DND-41 (cell line): ENCODE measurements at places on chromosomes 3 and 15.

GRCh38 chr3:180421721-180422120 is 180.2 kb upstream of the TTC14 start:
- DNase-seq = no peak

DNA sequence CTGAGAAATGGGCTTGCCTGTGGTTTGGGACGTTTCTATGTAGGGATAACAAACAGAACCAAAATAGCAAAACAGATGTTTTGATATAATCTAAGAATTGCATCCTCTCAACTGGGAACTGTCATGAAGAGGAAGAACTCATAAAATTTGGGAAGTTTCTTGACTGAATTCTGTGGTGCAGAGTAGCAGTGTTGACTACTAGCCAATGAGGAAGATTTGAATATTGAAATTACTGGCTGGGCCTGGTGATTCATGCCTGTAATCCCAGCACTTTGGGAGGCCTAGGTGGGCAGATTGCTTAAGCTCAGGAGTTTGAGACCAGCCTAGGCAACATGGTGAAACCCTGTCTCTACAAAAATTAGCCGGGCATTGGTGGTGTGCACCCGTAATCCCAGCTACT is 42.2 kb downstream of the ZNF609 start:
- no peak for DNase-seq

GRCh38 chr3:187759601-187760000 is 14.3 kb upstream of the BCL6 start:
- no peak for DNase-seq

- DNase-seq = no peak
Observed at GRCh38 chr3:157142315-157142714, 17.6 kb downstream of the CCNL1 start.

DNA sequence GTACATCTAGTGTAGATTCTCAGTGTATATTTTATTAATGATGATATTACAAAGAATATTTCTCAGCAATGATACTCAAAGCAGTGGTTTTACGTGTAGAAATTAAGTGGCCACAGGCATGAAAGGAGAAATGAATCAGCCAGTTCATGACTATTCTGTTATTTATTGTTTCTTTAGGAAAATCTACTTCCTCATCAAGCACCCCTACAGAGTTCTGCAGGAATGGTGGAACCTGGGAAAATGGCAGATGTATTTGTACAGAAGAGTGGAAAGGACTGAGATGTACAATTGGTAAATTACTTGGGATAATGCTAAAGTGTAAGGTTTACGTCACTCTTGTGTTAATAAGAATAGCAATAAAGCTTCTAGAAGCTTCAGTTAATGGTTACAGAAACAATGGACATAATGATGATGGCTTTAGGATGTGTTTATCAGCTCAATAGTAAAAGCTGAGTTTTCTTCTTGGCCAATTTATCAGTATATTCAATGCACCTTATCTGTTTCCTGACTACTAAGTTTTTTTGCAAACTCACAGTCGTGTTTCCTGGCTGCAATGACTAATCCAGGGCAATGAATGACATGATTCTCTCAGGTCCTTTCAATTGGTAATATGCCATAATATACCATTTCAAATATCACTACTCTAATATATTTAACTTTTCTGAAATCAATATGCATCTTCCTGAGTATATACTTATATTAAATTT is 20.2 kb downstream of the ADGRG7 start:
- DNase-seq = no peak

DNA sequence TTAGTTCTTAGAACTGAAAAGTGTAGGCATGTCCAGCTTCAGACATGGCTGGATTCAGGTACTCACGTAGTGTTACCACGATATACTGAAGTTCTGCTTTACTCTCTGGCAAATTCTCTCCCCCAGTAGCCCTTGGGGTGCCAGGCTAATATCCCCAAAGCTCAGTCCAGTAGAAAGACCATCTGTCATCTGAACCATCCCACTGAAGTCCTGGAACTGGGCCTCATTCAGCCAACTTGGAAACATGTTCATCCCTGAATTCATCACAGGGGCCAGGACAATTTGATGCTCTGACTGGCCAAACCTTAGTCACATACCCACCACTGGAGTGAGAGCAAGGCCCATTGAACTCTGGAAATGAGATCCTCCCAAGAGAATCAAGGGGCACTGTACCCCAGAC is 8.2 kb downstream of the EFCC1 start:
- no peak for DNase-seq

DNA sequence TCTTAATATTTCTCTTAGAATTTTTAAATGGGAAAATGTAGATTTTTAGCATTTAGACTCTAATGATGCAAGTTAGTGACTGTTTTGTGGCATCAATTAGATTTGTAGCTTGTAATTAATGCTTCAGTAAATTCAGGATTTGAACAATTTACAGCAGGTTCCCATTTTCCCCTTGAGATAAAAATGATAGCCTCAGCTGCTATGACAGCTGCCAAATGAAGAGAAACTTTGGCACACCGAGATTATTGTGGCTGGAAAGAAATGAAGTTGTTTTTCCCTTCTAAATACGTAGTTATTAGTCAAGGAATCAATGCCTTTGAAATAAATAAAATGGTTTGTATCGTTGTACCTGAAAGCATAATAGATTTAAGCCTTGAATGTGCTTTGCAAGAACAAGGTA is 206.4 kb upstream of the P2RY1 start:
- DNase-seq = no peak

GRCh38 chr3:66029443-66029842 is 9.3 kb downstream of the MAGI1 start:
- DNase-seq = no peak

DNA sequence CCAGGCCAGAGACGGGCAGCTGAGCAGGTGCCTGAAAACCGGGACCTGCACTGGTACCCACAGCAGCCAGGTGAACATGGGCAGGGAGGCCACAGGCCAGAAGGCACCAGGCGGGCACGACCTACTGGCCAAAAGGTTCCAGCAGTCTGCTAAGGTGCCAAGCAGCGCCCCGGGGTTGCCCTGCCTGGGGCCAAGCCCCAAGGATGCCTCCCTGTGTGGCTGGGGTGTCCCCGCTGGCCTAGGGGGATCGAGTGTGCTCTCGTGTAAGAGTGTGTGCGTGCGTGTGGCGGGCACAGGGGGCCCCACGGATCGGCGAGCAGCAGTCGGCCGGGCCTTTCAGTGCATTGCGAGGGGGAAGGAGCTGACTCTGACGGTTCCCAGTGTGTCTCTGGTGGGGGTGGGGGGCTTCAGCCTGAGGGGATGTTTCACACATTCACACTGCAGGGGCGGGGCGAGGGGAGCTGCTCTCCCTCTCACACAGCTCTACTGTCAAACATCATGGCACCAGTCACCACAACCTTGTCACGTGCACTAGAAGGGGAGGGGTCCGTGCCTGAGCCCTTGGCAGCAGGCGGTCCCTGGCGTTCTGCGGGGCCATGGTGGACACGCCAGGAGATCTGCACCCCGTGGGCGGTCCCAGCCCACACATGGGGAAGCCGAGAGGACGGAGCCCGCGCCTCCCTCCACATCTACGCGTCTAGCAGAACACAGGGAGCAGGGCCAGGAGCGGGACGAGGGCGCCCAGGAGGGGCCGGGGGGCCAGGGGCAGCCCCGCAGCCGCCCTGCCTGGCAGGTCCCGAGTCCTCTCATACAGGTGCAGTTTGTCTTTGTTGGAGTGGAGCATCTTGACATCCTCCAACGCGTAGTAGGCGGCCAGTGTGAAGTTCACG is 44.5 kb downstream of the RGMA start:
- no peak for DNase-seq

DNA sequence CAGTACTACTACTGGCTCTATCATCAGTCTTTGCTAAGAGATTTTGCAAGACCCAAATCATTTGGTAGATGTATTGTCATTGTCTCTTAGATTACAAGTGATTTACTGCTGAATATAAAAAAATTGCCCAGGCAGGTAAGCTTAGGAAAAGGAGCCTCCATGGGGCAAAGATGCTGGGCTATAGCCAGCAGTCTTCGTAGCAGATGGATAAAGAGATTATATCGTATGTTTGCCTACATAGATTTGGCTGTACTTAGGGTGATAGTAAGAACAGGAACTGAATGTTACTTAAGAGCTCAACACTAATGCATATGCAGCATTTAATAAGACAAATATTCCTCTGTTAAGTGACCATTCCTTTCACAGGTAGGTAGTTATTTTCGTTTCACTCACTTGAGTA is 48.9 kb downstream of the PTPRG start:
- no peak for DNase-seq

GRCh38 chr3:69384326-69384725 is 1.6 kb downstream of the FRMD4B start:
- no peak for DNase-seq

DNA sequence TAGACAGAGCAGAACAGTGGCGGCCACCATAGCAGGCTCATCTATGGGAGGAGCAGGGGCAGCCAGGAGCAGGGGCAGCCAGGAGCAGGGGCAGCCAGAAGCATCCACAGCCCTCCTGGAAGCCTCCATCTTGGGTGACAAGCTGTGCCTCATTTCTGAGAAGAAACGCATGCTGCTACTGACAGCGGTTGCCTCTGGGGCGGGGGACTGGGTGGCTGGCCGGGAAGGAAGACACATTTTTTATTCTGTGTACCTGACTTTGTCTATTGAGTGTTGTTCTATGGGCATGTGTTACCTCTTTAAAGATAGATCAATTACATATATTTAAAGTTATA is 71.5 kb upstream of the KLF13 start:
- DNase-seq = no peak

GRCh38 chr15:49423021-49423420 is at the start of gene FGF7:
FGF7 (plus strand) TSS chr15:49423242; CDS start chr15:49424298, 1,056 bp downstream.
- no peak for DNase-seq

DNA sequence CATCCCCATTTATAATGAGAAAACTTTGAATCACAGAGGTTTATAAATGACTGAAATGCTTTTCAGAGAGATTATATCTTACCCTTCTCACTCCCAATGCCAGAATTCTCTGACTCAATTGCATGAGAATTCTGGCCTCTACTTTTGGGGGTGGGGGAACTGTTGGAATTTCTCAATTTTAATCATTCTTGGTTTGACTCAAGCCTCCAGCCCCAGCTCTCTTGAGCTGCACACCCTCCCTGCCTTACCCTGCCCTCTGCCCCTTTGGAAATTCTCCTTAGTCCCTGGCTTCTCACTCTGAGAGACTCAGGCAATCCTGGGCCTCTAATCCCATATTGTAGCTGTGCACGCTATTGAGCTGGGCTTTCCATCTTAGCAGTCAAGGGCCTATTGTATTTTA is 44.2 kb downstream of the ZNF589 start:
- DNase-seq = no peak

DNA sequence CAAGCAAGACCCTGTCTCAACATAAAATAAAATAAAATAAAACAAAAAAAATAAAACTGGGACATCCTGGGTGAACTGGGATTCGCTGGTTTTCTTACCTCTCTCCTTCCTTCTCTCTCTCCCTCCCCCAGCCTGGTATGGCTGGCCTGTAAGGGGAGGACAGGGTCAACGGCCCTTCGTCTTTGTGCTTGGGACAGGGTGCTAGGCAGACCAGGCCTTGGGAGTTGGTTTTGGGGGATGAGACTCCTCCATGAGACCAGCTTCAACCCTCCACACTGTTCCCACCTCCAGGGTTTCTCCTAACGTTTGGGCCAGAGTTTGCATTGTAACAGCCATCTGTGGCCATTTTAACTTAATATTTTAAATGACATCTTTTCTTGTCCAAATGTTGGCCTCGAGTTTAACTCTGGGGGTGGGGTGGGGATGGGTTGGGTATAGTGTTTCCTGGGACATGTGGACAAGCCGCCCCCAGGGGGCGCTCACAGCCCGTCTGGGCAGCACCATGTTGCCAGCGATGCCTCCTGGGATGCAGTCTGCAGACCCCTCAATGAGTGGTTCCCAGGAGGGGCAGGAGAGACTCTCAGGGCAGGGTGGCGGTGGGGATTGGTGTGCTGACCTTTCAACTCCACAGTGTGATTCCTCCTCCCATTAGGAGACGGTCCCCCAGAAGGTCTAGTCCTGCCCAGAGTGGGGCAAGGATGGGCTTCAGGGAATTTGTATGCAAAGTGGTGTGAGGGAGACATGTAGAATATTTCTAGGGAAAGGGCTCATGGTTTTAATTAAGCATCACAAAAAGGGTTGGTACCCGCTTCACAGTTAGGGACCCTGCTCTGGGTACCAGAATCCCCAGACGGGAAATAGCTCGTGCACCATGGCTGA is 37.7 kb upstream of the LCTL start:
- DNase-seq = peak; percentile 70

DNA sequence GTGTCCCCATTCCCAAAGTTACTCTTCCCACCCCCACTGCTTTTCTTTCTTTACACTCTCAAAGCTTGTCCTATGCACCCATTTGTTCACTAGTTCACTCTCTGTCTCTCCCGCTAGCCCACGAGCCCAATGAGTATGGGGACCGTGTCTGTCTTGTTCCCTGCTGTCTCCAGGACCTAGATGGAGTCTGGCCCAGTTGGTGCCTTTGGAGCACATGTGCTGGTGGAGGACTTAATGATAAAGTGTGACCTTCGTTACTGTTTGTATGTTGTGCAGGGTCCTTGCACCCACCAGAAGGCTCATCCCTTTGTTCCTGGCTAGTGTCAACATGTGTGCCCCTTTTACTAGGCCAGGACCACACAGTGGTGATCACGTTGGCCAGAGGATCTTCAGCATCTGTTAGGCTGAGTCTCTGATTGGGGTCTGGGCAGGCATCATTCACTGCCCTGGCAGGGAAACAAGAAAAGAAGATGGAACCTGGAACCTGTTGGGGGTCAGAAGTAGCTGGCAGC is 7.4 kb downstream of the CISH start:
- peak; percentile 68 for DNase-seq

- no peak for DNase-seq
Observed at GRCh38 chr15:60594071-60594470, 115.1 kb upstream of the ICE2 start.

DNA sequence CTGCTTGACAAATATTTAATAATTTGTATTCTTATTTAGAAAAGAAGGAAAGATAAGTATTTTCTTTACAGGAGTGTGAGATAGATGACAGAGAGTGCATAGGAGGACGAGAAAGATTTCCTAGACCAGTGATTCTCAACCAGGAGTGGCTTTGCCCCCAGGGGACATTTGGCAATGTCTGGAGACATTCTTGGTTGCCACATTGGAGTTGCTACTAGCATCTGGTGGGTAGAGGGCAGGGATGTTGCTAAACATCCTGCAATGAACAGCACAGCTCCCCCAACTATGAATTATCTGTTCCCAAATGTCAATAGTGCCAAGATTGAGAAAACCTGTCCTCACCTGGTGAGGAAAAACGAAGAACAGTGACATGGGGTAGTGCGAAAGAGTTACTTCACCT is 30.8 kb upstream of the MINAR1 start:
- DNase-seq = no peak

GRCh38 chr3:48966876-48967361 is 23.1 kb upstream of the P4HTM start:
- no peak for DNase-seq

GRCh38 chr3:87272718-87273341 is 3.6 kb downstream of the POU1F1 start:
- no peak for DNase-seq

- no peak for DNase-seq
Observed at GRCh38 chr3:100114413-100115030, at the start of gene FILIP1L. FILIP1L (minus strand) TSS chr3:100114501.

- no peak for DNase-seq
Observed at GRCh38 chr3:119762876-119763275, 19.0 kb upstream of the NR1I2 start.
